PC-3 (cell line): ENCODE measurements at places on chromosomes 2 and 18. TPM values are rescaled to one million over a fixed set of nuclear protein-coding genes. Genes with fewer than 3 reads are reported as not detected.

The LRP1B gene
- total RNA-seq, result 0.04 and 0.06 TPM in 2 replicates

The ADNP2 gene
- 23.2 and 25.2 TPM in 2 replicates for total RNA-seq

The IL36RN gene
- total RNA-seq, result 0.36 TPM in 1 of 2 replicates, not detected in the other

The ACMSD gene
- not detected in 2 replicates for total RNA-seq

The VSNL1 gene
- not detected in 2 replicates for total RNA-seq

The C1QL2 gene
- total RNA-seq, result not detected in 2 replicates

The TUBA3E gene
- total RNA-seq, result not detected in 2 replicates

The CD207 gene
- total RNA-seq, result not detected in 2 replicates

The DSG3 gene
- not detected in 2 replicates for total RNA-seq

The CXCR1 gene
- total RNA-seq, result not detected in 2 replicates

The KATNAL2 gene
- total RNA-seq, result 2.0 and 6.6 TPM in 2 replicates

The ABCA12 gene
- not detected in 2 replicates for total RNA-seq

The CNTNAP5 gene
- not detected in 2 replicates for total RNA-seq

The COL4A3 gene
- 0.73 and 0.86 TPM in 2 replicates for total RNA-seq

The GDF7 gene
- 0.04 TPM in 1 of 2 replicates, not detected in the other for total RNA-seq

The FEV gene
- total RNA-seq, result 0.07 TPM in 1 of 2 replicates, not detected in the other

The SLC19A3 gene
- total RNA-seq, result 0.26 TPM in 1 of 2 replicates, not detected in the other

The PAX3 gene
- total RNA-seq, result not detected in 2 replicates

The G6PC2 gene
- not detected in 2 replicates for total RNA-seq

The ALLC gene
- total RNA-seq, result not detected in 2 replicates

The IAH1 gene
- total RNA-seq, result 39.3 and 46.8 TPM in 2 replicates

The PLGLB1 gene
- total RNA-seq, result 0.62 and 2.9 TPM in 2 replicates

The FBXO48 gene
- 0.52 and 0.91 TPM in 2 replicates for total RNA-seq

The VIL1 gene
- 0.26 and 0.92 TPM in 2 replicates for total RNA-seq

The HSPE1 gene
- total RNA-seq, result 266 and 321 TPM in 2 replicates

The FAHD2A gene
- total RNA-seq, result 10.8 and 20.5 TPM in 2 replicates

The NAT8 gene
- total RNA-seq, result not detected in 2 replicates

The BOLL gene
- not detected in 2 replicates for total RNA-seq

The AQP4 gene
- total RNA-seq, result not detected in 2 replicates

The TGFA gene
- 45.0 and 54.7 TPM in 2 replicates for total RNA-seq

The DNAH6 gene
- total RNA-seq, result not detected in 2 replicates

The SPHKAP gene
- not detected in 2 replicates for total RNA-seq

The MC2R gene
- total RNA-seq, result not detected in 2 replicates

The GBX2 gene
- total RNA-seq, result 30.5 and 40.5 TPM in 2 replicates

The VAMP5 gene
- 0.40 TPM in 1 of 2 replicates, not detected in the other for total RNA-seq

The TDRD15 gene
- total RNA-seq, result not detected in 2 replicates

The PIEZO2 gene
- total RNA-seq, result not detected in 2 replicates

The INHA gene
- 1.3 and 1.5 TPM in 2 replicates for total RNA-seq

The RNF181 gene
- total RNA-seq, result 170 and 225 TPM in 2 replicates

The KHK gene
- 10.6 and 11.0 TPM in 2 replicates for total RNA-seq

The C2orf42 gene
- total RNA-seq, result 17.1 and 21.1 TPM in 2 replicates

The FAP gene
- not detected in 2 replicates for total RNA-seq

The EXOC6B gene
- 13.9 and 28.0 TPM in 2 replicates for total RNA-seq

The RAPGEF4 gene
- total RNA-seq, result 0.87 and 2.1 TPM in 2 replicates

The SLC40A1 gene
- total RNA-seq, result 1.7 and 13.4 TPM in 2 replicates

The SLC66A2 gene
- 52.8 and 66.9 TPM in 2 replicates for total RNA-seq

The TEKT4 gene
- not detected in 2 replicates for total RNA-seq

The RNMT gene
- 18.9 and 21.1 TPM in 2 replicates for total RNA-seq

The ZNF513 gene
- 7.4 and 9.7 TPM in 2 replicates for total RNA-seq

The DUSP2 gene
- 6.9 and 16.7 TPM in 2 replicates for total RNA-seq

The KIAA2012 gene
- not detected in 2 replicates for total RNA-seq

The CABYR gene
- 5.4 and 5.6 TPM in 2 replicates for total RNA-seq
